ENCODE measurements at places on chromosomes 6 and 20.
A peak's percentile ranks its signal among the peaks of the same experiment; 100 is the strongest.

DNA sequence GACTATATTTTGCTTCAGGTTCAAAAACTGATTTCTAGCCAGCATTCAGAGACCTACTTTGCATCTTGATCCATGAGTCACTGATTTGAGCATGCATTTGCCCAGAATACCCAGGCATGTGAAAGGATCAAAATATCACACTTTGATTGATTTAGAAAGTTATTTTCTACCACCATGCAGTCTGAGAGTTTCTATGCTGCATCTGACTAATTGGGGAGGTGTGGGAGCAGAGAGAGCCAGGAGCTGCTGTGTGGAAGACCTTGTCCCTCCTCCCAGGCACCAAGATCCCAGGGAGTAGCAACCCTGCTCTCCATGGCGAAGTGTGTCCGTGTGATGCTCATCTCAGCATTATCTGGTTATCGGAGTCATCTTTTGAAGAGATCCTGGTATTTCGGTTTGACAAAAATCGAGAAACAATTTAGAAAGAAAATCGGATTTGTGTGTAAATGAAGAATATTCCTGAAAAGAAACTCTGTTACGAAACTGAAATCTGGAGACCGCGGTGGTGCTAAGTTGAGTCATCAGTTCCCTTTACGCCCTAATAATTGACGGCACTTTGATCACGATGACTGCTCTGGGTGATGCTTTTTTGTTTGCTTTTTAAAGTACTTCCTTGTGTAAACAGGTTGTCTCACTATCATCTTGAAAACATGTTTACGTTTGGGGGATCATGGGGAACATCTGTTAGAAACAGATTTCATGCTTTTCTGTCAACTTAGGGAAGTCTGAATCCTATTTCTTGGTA, 193.4 kb downstream of the BACH2 start:
- DNase-seq, result no peak

GRCh38 chr20:5080384-5080877, 39.3 kb downstream of the PCNA start:
- DNase-seq, result no peak

DNA sequence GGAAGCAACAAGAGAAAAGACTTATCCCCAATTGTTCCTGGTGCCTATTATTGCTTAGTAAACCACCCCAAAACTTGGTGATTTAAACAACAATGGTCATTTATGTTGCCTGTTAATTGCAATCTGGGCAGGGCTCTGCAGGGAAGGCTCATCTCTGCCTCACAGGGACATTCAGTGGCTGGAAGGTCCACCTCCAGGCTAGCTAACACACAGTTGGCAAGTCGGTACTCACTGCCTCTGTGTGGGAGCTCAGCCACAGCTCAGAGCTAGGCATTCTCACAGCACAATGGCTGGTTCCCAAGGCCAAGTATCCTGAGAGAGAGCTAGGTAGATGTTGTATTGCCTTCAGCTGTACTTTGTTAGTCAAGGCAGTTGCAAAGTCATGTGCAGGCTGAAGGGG, 18.5 kb upstream of the GMDS start:
- DNase-seq, result no peak

DNA sequence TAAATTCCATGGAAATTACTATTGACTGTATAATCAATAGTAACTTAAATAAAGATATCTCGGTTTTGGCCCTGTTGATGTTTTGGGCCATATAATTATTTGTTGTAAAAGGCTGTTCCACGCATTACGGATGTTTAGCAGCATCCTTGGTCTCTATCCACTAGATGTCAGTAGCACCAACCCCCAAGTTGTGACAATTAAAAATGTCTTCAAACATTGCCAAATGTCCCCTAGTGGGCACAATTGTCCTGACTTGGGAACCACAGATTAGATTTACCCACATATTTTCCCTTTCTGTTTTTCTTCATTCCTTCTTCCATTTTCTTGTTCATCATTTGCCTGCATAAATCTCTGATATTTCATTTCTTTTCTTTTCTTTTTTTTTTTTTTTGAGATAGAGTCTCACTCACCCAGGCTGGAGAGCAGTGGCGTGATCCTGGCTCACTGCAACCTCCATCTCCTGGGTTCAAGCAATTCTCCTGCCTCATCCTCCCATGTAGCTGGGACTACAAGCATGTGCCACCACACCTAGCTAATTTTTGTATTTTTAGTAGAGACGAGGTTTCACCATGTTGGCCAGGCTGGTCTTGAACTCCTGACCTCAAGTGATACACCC, 13.6 kb upstream of the WFDC8 start:
- DNase-seq, result no peak

GRCh38 chr6:119137194-119138072, 59.0 kb upstream of the FAM184A start:
- no peak for DNase-seq

DNA sequence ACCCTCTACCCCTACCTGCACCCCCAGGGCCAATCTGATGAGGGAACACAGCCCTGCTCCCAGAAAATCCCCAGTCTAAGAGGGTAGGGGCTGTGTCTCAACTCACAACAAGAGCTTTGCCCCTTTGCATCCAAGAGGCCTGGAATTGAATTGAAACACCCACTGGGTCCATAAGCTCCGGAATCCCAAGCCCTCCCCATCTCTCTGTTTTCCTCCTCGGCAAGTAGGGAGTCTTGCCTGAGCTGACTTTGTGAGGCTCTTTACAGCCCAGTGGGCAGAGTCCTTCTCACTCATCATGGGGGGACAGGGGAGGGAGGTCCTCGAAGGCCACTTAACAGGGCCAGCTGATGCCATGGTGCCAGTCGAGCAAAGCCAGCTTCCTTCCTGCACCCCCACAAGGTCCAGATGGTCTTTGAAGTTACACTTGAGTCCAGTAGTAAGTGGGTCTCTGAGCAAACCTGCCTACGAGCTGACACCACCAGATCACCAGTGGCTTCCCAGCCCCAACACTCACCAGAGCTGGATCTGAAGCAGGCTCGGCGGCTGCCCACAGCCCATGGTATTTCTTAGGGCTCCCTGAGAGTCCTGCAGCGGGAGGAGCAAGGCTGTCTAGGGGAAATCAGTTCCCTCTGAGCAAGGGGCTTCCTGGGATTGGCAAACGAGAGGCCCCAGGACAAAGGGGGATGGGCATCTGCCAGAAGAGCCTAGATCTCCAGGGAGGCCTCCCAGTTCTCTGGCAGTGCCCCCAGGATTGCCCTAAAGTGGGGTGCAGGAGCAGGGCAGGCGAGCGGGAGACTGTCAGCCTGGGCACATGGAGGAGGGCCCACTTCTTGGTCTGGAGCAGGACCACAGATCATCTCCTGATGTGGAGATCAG, 144.5 kb downstream of the VEGFA start:
- no peak for DNase-seq

DNA sequence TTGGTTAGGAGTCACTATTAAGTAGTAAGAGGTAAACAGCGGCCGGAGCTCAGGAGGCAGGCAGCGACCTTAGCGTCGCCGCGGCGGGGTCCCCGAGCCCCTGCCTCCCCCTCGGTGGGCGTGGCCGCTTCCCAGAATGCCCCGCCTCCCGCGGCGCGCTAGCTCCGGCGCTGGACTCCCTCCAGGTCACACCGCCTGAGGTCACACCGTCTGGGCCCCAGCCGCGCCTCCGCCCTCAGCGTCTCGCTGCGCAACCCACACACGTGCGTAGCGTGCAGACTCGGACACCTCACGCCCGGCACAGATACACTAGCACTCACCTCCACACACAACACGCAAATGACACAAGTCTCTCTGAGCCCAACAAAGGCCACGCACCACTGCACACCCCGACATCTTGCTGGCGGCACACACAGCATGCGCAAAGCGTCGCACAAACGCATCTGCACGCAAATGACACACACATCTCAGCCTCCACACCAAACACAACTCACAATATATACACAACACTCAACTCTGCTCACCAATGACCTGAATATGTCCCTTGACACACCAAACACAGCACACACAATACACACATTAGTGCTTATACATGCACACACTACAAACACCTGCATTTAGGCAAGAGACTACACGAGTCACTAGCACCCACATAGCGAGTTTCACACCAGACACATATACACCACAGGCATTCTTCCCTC, 17.6 kb upstream of the CDKN1A start:
- DNase-seq, result peak; percentile 78

GRCh38 chr6:76587271-76587670, 514.8 kb upstream of the IMPG1 start:
- no peak for DNase-seq

DNA sequence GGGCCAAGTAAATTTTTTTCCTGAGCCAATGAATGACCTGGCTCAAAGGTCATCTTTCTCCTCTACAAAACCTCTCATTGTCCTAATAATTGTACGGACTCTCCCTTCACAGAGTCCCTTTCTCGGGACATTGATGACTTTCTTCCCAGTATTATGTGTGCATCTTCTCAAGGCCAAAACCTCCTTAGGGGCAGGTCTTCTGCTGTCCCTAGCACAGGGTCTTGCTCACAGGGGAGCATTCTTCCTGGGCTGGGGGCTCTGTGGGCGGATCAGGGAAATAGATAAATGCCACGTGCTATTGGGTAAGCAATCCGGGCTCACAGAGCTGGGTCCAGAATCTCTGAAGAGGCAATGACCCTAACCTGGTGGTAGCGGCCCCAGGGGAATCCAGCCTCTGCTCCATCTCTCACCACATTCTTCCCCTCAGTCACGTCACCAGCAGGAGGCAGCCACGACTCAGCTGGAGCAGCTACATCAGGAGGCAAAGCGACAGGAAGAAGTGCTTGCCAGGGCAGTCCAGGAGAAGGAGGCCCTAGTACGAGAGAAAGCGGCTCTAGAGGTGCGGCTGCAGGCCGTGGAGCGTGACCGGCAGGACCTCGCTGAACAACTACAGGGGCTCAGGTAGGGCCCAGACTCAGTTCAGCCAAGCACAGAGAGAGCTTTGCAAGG, 23.5 kb downstream of the CEP250 start:
- DNase-seq, result no peak

DNA sequence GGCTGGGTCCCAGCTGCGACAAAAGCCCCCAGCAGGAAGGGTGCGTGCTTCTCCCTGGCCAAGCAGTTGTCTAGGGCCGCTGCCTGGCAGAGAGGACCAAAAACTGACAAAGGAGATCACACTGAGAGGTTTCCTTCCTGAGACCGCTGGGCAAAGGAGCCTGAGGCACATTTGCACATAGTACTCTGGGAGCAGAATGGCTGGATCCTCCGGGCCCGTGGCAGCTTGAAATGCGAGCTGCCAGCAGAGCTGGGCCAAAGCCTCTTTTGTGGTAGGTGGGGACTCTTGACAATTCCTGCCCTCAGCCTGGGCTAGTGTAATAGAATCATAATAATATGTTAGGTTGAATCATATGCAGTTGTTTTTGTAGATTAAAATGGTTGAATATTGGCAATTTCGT, 33.1 kb upstream of the RNF8 start:
- DNase-seq, result peak; percentile 12

- no peak for DNase-seq
Measured at GRCh38 chr6:143578054-143578453, 66.5 kb upstream of the FUCA2 start.
